Frontal cortex (tissue), 4 donors: ENCODE measurements at places on chromosomes 4 and X. TPM values are rescaled to one million over a fixed set of nuclear protein-coding genes. Genes with fewer than 3 reads are reported as not detected.

DNA sequence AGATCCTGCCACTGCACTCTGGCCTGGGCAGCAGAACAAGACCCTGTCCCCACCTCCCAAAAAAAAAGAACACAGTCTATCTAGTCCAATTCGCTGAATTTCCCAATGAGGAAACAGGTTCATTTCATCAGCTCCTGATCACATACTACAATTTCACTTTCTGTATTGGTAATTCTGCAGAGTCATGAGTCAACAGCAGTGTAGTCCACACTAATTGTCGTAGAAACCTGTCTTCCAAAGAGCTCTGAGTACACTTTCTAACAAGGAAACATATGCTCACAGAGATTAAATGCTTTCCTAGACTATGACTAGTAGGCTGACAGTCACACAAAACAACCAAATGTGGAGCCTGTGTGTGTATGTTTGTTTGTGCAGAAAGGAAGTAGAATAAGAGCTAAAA is 91.9 kb downstream of the GPC4 start:
- DNase-seq, result no peak

GRCh38 chrX:3136161-3136961 is 95.1 kb downstream of the ARSF start:
- DNase-seq, result no peak

DNA sequence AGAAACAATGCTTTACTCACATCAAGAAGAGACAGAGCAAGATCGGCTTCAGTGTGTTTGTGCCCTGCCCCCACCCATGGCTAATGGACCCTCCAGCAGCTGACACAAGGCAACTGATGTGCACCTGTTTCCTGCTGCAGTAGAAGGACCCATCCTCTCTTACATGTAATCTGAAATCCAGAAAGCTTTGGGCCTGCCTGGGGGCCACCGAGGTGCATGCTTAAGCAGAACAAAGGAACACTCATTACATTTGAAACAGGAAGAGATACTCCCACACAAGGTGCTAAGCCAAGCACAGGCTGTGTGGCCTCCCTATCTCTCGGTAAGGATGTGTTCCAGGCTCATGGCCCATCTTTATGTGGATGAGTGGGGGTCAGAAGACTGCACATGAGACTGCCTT is 338.0 kb downstream of the SPOCK3 start:
- DNase-seq, result no peak

Gene MAGEA6
- not detected for total RNA-seq

- no peak for DNase-seq
These were observed 24.1 kb downstream of the ADH7 start for GRCh38 chr4:99411041-99411440.

Gene SGMS2
- 0.41 TPM for total RNA-seq

Gene ZDHHC15
- total RNA-seq, result 14.3 TPM

GRCh38 chr4:73221734-73222133 is 36.9 kb downstream of the ANKRD17 start:
- no peak for DNase-seq

Gene GYPB
- total RNA-seq, result 7.7 TPM

- DNase-seq, result no peak
These were observed 247.4 kb upstream of the CTSO start for GRCh38 chr4:156201050-156201449.

DNA sequence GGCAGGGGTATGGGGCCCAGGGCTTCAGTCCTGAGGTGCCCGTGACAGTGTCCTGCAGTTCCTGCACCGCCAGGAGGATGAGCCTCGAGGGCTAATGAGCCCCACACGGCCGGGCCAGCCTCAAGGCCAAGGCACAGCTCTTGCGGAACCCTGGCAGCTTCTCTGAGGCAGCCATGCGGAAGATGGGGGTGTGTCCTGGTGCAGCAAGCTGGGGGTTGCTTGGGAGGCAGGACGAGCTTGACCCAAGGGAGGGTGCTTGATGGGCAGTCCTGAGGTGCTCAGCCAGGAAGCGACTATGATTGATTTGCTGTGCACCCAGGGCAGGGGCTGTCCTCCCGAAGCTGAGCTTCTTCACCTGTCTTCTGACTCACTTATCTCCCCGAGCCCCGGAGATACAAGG is 9.1 kb upstream of the FGFR3 start:
- no peak for DNase-seq

DNA sequence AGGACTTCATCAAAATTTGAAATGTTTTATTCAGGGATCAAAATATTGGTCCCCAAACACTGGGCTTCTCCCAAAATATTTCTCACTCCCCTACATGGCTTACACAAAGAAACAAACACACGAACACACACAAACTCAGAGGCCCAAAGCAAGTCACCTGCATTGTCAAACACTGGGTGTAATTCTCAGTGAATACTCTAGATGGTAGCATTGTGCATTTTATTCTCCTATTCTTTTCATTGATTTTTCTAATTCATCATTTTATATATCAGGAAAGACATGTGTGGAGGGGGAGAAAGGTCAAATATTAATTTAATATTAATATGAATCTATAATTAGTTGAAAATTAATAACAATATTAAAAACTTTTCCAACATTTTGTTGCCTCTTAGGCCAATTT is 72.3 kb upstream of the TNMD start:
- peak; percentile 7 for DNase-seq
